ENCODE measurements at places on chromosomes 3 and 15.

GRCh38 chr3:134325706-134326105 is 48.5 kb downstream of the AMOTL2 start:
- DNase-seq = no peak

GRCh38 chr15:52656412-52656811 is 22.8 kb downstream of the ATOSA start:
- DNase-seq = no peak

GRCh38 chr3:154086286-154086685 is 34.9 kb upstream of the ARHGEF26 start:
- DNase-seq = no peak

GRCh38 chr3:171966533-171967136 is 72.7 kb upstream of the FNDC3B start:
- no peak for DNase-seq

Measured in fibroblast of skin of right quadriceps (primary cell).